Caco-2 (cell line): ENCODE measurements at places on chromosomes 2 and 18.

- no peak for DNase-seq
These were observed 6.0 kb upstream of the ANKRD29 start for GRCh38 chr18:23668731-23669130.

DNA sequence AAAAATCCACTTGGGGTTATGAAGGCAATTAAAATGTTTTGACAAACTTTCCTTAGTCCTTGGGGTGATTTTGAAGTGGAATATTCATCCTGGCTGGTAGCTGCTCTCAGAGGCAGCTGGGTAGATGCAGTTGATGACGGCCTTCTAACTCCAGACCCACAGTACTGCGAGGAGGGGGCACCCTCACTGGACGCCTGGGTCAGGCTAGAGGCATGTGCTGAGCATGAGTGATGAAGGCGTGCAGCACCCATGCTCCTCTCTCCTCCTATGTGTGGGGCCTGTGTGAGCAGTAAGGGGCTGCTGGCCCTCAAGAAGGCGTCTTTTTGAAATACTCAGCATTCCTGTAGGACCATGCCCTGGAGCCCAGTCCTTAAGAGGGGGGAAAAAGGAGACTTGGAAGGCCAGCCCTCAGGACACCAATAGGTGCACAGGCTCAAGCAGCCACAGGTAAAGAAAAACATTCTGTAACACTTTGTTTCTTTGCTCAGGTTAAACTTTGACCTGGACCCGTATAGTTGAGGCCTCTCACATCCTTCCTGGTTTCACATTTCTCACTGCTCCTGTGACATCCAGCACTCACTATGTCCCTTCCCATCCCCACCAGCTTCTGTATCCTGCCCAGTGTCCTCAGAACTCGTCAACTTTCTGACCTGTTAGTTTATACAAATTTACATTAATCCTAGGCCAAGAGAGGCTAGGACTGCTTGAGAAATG, 64.4 kb downstream of the CD8B2 start:
- DNase-seq = no peak

- DNase-seq = no peak
These were observed 24.3 kb upstream of the ARHGAP25 start for GRCh38 chr2:68710336-68710735.

DNA sequence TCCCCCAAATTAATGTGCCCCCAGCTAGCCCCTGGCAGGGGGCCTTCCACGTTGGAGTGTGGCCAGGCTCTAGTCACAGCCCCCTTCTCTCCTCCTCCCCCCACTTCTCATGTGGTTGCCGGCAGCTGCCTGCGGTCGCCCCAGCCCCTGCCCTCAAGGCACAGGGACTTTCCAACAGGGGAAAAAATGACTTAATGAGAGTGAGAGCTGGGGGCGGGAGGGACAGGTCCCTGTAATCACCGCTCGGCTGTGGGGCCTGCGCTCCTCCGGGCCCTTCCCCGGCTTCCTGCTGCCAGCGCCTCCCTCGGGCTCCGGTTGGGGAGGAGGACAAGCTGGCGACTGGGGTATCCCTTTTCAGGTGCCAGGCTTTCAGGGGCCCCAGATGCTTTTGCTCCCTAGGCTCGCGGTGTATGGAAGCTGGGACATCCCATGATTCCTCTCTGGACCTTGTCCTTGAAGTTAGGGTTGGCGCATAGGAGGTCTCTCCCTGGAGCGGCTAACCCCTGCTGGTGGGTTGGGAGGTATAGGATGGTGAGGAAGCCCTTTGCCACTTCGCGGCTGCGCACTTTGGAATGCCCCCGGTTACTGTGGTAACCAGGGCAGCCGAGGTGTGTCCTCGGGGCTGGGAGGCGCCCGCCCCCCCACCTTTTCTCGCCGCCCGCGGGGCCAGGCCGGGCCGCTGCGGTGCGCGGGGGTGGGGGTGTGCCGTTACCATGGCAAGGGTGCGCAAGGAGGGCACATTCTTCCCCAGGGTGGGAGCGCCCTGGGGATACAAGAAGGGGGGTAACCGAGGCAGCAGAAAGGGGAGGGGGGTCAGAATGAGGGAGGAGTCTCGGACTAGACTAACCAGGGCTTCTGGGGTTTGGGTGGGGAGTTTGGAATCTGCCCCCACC, 16.1 kb downstream of the WNT10A start:
- DNase-seq = peak; percentile 88
